Ammon's horn (tissue), 1 donor: ENCODE measurements at places on chromosomes 1 and 21.

DNA sequence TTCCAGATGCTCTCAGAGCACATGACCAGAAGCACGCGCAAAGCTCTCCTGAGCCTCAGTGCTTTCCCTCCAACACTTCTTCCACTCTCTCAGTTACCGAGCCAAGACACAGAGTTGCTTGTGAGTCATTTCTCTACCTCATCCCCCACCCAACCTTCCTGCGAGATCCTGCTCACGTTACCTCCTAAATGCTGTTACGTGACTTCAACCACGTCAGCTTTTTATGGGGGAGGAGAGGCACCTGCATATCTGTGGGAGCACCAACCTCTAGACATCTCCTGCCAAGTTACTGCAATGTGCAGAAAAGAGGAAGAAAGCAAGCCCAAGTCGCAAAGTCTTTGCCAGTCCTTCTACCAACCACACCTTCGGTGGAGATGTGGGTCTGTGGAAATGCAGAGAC lies 27.2 kb upstream of the ERG start:
- DNase-seq, result no peak

DNA sequence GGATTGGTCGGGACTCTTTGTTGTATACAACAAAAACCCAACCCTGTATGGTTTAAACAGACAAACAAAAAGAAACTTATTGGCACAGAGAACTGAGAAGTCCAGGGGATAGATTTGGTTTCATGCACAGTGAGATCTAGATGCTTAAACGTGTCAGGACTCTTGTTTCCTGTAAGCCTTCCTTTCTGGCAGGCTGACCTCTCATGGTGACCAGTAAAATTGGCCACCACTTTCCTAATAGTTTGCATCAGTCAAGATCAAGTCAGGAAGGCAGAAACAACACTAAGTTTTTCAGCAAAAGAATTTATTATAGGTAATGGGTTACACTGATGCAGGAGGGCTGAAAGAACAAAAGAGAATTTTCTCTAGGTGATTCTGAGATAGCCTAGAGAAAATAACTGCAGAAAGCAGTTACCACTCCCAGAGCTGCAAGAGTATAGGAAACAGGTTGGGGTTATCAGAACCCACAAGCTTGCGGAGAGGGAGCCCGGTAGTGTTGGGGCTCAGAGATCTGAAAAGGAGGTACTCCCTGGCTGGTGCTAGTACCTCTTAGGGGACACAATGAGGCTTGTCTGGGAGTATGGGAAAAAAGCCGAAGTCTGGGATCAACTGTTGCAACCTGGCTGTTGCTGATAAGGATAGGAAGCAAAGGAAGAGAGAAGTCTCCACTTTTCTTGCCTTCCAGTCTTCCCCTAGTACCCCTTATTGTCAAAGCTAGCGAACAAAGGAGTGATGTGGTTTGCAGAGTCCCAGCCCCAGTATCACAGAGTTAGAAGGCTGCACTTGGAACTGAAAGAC lies 21.4 kb downstream of the CITED4 start:
- no peak for DNase-seq

- DNase-seq, result no peak
Measured at GRCh38 chr1:110340207-110340468, 961 bp downstream of the RBM15 start.

- DNase-seq, result no peak
Measured at GRCh38 chr1:218895064-218895587, 278.6 kb upstream of the LYPLAL1 start.

- DNase-seq, result no peak
Measured at GRCh38 chr1:224235813-224236493, 52.9 kb downstream of the DEGS1 start.

- no peak for DNase-seq
Measured at GRCh38 chr1:8330271-8331125, 12.6 kb downstream of the SLC45A1 start.

DNA sequence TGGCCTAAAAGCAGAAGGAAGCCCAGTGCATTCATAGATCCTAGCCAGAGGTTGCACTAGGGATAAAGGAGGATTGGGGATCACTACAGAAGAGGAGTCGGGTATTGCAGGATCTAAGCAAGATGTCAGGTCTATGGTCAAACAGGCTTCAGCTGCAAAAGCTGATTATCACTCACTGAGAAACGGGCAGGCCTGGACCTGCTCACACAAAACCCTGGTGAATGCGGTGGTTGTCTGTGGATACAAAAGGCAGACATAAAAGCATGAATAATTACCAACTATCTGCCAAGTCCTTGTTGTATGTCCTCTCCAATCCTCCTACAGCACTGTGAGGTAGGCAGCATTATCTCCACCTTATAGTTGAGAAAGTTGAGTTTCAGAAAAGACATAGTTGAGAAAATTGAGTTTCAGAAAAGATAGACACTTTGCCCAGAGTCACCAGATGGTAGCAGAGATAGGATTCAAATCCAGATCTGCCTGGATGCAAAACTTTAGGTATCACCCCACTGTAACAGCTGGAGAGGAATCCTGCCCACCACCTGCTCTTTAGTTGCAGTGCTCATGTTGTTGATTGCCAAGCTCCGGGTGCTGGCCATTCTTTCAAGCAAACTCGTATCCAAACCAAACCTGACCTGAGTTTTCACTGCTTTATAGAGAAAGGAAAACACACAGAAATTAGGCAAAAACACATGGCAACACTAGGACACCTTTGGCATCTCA lies 49.6 kb upstream of the HOOK1 start:
- no peak for DNase-seq

DNA sequence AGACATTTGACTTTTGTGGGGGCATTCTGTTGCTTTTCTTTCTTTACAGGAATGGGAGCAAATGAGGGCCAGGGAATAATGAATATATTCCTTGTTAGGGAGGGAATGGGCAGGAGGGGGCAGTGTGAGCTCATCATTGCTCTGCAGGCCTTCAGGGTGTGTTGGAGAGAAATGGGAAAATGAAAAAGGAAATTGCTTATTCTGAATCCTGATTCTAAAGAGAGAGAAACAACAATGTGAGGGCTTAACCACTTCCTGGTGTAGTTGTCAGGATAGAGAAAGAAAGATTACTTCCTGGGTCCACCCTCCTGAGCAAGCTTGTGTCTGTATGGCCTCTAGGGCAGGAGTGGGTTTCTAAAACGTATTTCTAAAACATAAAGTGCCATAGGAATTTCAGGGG lies 28.3 kb downstream of the VANGL2 start:
- peak; percentile 81 for DNase-seq

GRCh38 chr1:209862391-209863356 lies 34.9 kb downstream of the UTP25 start:
- DNase-seq, result no peak

DNA sequence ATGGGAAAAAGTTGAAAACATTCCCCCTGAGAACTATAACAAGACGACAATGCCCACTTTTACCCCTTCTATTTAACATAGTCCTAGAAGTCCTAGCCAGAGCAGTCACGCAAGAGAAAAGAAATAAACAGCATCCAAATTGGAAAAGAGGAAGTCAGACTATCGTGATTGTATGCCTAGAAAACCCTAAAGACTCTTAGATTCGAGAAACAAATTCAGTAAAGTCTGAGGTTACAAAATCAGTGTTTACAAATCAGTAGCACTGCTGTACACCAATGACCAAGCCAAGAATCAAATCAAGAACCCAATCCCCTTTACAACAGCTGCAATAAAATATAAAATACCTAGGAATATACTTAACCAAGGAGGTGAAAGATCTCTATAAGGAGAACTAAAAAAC lies 72.4 kb downstream of the POU2F1 start:
- no peak for DNase-seq

- no peak for DNase-seq
Measured at GRCh38 chr1:193769651-193770050, 583.2 kb upstream of the B3GALT2 start.

GRCh38 chr1:61782771-61783170 lies 40.5 kb downstream of the PATJ start:
- DNase-seq, result no peak

GRCh38 chr1:46179138-46180081 lies 3.1 kb upstream of the P3R3URF start:
- peak; percentile 94 for DNase-seq

GRCh38 chr1:99083338-99083737 lies 78.7 kb upstream of the PLPPR5 start:
- DNase-seq, result no peak

GRCh38 chr1:53754484-53755312 lies 15.7 kb upstream of the GLIS1 start:
- peak; percentile 51 for DNase-seq

- no peak for DNase-seq
Measured at GRCh38 chr1:171717062-171717718, 24.7 kb downstream of the VAMP4 start.

GRCh38 chr1:41917835-41918449 lies 780 bp downstream of the HIVEP3 start:
- peak; percentile 46 for DNase-seq

- no peak for DNase-seq
Measured at GRCh38 chr1:12114340-12114683, 51.2 kb downstream of the TNFRSF8 start.

DNA sequence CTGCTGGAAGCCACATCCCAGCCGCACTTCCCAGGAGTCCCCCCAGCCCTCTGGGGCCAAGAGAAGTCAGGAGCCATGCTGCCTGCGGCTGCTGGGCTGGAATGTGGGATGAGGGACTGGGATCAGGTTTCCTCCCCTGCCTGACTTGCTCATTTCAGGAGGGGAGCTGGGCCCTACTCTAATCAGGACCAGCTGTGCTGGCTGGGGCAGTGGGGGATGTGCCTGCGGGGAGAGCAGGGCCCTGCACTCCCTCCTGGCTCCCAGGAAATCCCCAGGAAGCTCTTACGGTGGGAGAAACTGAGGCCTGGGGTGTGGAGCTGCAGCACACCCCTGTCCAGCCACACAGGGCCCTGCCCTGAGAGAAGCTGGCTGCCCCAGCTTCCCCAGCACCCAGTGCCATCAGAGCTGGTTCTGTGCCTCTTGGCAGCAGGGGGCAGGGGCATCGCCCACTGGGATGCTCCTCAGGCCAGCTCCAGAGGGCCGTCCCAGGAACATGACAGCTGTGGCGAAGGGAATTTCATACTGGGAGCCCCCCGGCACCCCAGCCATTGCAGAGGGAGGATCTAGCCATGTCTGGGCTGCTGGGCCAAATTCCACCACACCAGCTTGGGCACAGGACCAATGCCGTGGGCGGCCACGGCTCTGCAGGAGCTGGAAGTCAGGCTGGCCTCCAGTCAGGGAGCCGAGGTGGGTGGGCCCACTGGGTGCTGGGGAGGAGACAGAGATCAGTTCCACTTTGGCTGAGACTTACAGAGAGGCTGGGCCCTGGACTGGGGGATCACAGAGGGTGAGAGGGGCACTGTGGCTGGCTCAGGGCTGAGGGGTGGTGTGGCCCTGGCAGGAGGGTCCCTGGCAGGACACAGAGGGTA lies 21.3 kb upstream of the PRSS38 start:
- no peak for DNase-seq

DNA sequence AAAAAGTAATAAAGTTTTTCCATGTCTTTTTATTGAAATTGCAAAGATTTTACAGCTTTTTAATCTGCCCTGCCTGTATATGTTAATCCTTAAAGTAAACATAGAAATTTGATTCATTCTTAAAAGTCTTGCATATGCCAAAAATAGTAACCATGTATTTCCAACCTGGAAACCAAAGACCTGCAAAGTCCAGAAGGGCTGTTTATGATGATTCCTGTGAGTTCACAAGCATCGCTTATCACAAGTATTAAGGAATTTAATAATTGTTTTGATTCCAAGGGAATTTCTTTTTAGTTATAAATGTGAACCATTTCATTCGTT lies 199.1 kb downstream of the PTPRC start:
- DNase-seq, result no peak

DNA sequence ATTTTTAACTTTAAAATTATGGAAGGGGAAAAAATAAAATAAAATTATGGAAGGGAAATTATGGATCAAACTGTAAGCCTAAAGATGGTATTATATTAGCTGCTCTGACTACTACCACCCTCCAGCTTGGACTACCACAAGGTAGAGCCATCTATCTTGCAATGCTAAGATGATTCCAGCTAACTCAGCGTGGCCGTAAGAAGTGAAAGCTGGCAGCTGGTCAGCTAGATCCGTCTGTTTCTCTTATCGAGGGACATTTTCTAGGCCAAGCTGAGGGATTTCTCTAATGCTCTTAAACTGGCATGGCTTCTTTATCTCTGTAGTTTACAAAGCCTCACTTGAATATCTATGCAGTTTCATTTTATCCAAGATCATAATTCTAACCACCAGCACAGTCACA lies 31.5 kb downstream of the LYST start:
- peak; percentile 52 for DNase-seq

- no peak for DNase-seq
Measured at GRCh38 chr1:17725084-17725719, 29.9 kb upstream of the ACTL8 start.

DNA sequence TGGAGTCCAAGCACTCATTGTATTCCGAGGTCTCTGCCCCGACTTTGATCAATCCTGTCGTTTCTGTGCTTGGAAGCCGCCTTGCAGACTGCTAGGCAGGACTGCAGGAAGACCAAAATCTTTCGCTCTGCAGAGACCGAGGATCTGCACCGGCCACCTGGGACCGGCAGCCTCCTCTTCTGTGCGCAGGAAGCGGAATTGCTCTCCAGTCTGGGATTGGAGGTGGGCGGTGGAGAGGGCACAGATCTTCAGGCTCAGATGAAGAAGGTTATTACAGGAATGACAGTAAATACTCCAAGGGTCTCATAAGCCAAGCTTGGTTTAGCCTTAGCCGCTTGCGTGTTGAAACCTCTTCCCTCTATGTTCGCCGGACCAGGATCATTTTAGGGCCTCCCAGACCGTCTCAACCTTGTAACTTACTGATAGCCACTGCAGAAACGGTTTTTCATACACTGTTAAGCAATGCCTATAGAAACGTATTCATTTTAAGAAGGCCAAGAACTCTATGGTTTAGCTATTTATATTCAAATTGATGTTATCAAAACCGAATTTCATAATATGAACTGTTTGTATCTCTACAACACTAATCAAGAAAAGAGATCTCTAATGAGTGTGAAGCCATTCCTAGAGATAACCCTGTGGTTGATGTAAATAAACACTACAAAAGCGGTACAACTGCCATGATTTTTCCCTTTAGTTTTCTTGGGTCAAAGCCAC lies 1.1 kb downstream of the MIA3 start:
- peak; percentile 46 for DNase-seq

GRCh38 chr21:36765229-36765628 lies 66.3 kb downstream of the SIM2 start:
- DNase-seq, result no peak

- no peak for DNase-seq
Measured at GRCh38 chr1:182739545-182739944, 50.0 kb upstream of the NPL start.

- DNase-seq, result no peak
Measured at GRCh38 chr21:43745772-43746517, 27.0 kb downstream of the PDXK start.

GRCh38 chr1:233998891-233999290 lies 94.4 kb downstream of the SLC35F3 start:
- DNase-seq, result no peak

- DNase-seq, result no peak
Measured at GRCh38 chr1:220697326-220697725, 7.2 kb downstream of the C1orf115 start.

DNA sequence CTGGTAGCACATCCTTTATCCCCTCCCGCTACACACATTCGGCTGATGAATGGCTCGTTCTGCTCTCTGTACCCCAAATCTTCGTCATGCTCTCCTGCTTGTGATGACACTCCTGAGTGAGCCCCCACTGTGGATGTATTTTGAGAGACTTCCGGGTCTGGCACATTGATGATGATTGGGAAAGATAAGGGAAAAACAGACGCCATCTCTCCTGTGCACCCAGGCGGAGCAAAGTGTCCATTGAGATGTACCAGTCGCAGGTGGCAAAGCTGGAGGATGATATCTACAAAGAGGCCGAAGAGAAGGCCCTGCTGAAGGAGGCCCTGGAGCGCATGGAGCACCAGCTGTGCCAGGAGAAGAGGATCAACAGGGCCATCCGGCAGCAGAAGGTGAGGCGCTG lies 27.9 kb upstream of the EFHD2 start:
- no peak for DNase-seq
